ENCODE measurements at places on chromosomes 1 and 21.

- H3K4me3 ChIP-seq: peak within 1 kb of the TSS; percentile 88
- H3K27me3 ChIP-seq: no peaks in the 10 kb centered on the region
- no peak for DNase-seq
- no peaks in the 10 kb centered on the region for H3K36me3 ChIP-seq
- no peaks in the 10 kb centered on the region for H3K4me1 ChIP-seq
These were observed at the start of gene ABL2 for GRCh38 chr1:179229214-179230140. ABL2 (minus strand) TSS chr1:179229677; CDS start chr1:179229397, 280 bp downstream.

DNA sequence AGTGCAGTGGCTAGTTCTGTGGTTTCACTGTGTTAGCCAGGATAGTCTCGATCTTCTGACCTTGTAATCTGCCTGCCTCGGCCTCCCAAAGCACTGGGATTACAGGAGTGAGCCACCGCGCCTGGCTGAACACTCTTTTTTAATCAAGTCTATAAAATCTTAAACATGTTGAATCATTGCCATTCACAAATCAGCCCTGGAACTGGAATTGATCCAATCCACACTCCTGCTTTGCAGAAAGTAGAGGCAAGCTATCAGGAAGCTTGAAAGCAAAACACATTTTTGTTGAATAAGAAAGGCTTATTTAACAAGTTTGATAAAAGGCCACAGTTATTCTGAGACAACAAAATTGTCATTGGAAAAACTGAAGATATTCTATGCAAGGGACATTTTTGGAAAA, 18.3 kb upstream of the EFHD2 start:
- H3K36me3 ChIP-seq: no peaks in the 10 kb centered on the region
- no peak overlapping the region for H3K4me3 ChIP-seq
- H3K27me3 ChIP-seq: no peaks in the 10 kb centered on the region
- peaks cover 3% of the 10 kb centered on the region for H3K4me1 ChIP-seq

- no peaks in the 10 kb centered on the region for H3K27me3 ChIP-seq
- peak; percentile 61 for DNase-seq
- H3K4me1 ChIP-seq: peaks cover 20% of the 10 kb centered on the region
- H3K4me3 ChIP-seq: no peak overlapping the region
- no peaks in the 10 kb centered on the region for H3K36me3 ChIP-seq
- peak overlapping the region; percentile 19 for H3K27ac ChIP-seq
These were observed 4.3 kb upstream of the CSF1 start for GRCh38 chr1:109906160-109906838.

DNA sequence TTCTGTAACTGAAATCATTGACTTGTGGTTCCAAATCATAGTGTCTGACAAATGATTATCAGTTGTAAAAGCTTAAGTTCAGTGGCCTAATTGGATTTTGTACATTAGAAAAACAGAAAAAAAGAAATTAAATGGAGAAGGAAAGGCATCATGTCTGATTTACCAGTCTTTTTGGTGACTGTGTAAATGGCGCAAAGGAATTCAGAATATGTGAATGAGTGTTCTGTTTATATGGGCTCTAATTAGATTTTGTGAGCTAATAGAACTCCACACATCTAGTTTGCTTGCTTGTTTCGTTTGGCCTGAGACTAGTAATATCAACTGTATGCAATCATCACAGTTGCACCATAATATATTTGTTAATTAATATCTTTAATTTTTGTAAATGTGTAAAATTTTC, 151.7 kb downstream of the PLA2G4A start:
- no peaks in the 10 kb centered on the region for H3K4me1 ChIP-seq
- no peak for DNase-seq
- no peaks in the 10 kb centered on the region for H3K27me3 ChIP-seq
- no peaks in the 10 kb centered on the region for H3K36me3 ChIP-seq
- H3K27ac ChIP-seq: no peak overlapping the region

- H3K36me3 ChIP-seq: no peaks in the 10 kb centered on the region
- no peak overlapping the region for H3K4me3 ChIP-seq
- no peaks in the 10 kb centered on the region for H3K4me1 ChIP-seq
- no peaks in the 10 kb centered on the region for H3K27me3 ChIP-seq
- no peak for DNase-seq
These were observed 254.4 kb upstream of the GJB5 start for GRCh38 chr1:34500451-34500850.

GRCh38 chr1:18234790-18235242, 127.2 kb downstream of the IGSF21 start:
- no peak overlapping the region for H3K4me3 ChIP-seq
- DNase-seq: no peak
- H3K4me1 ChIP-seq: no peaks in the 10 kb centered on the region
- no peak overlapping the region for H3K27ac ChIP-seq
- no peaks in the 10 kb centered on the region for H3K27me3 ChIP-seq

DNA sequence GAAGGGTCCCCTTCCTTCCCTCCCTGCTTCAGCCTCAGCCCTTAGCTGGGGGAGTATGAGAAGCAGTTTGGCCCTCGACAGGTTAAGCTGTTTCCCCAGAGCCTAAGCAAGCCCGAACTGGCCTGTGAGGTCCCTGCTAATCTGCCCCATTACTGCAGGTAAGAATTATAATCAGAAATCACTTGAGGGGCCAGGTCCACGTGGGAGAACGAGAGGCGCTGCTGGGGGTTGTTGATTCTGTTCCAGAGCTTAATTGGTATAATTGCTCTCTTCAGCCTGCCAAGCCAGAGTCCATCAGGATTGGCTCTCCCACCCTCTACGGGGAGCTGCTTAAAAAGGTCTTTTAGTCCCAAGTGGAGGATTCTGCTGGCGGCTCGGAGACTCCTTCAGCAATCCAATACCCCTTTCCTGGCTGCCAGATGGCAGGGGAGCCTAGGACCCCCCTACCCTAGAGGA, 70.8 kb downstream of the UBE2T start:
- no peak overlapping the region for H3K4me3 ChIP-seq
- no peaks in the 10 kb centered on the region for H3K4me1 ChIP-seq
- H3K27me3 ChIP-seq: peaks cover 2% of the 10 kb centered on the region
- no peak for DNase-seq
- no peak overlapping the region for H3K27ac ChIP-seq

GRCh38 chr1:208951908-208952307, 631.6 kb upstream of the CAMK1G start:
- no peaks in the 10 kb centered on the region for H3K4me1 ChIP-seq
- H3K27ac ChIP-seq: no peak overlapping the region
- DNase-seq: no peak

DNA sequence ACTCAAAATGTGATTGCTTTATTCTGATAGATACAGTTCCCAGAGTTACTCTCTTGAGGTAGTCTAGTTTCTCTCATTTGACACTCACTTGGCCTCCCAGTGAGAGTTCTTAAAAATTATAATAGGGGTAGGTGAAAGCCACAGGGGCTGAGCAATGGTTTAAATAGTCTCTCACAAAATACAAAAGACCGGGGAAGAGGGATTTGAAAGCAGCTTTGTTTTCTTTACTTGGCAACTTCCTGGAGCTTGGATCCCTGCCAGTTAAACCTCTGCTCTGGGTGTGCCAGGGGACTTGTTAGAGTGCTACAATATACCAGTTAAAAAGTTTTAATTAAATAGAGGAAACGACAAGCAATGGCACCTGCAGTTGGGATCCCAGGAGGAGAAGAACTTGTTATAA, 31.7 kb downstream of the OR13G1 start:
- no peaks in the 10 kb centered on the region for H3K27me3 ChIP-seq
- no peak overlapping the region for H3K4me3 ChIP-seq
- no peak for DNase-seq
- no peaks in the 10 kb centered on the region for H3K36me3 ChIP-seq

GRCh38 chr1:48870596-48870995, 93.9 kb upstream of the BEND5 start:
- no peaks in the 10 kb centered on the region for H3K36me3 ChIP-seq
- DNase-seq: no peak
- H3K27ac ChIP-seq: no peak overlapping the region
- no peaks in the 10 kb centered on the region for H3K27me3 ChIP-seq
- H3K4me3 ChIP-seq: no peak overlapping the region
- H3K4me1 ChIP-seq: no peaks in the 10 kb centered on the region

GRCh38 chr1:205945069-205945468, 1.8 kb upstream of the SLC26A9 start:
- no peak for DNase-seq
- H3K27me3 ChIP-seq: no peaks in the 10 kb centered on the region
- H3K27ac ChIP-seq: no peak overlapping the region

DNA sequence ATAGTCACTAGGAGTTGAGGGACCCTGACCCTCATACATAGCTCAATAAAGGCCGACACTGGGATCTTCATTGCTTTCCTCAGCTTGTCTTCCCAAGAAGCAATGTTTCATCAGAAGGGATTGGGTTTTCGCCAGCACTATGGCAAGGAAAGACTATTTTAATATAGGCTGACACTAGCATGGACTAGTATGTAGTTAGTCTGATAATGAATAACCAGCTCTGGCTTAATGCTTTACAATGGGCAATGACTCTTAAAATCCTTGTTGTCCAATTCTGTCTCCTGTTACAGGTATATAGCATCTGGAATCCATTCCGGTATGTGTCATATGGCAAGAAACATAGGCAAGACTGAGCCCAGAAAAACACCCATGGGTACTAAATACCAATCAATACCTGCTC, 15.3 kb upstream of the SYT2 start:
- H3K27me3 ChIP-seq: no peaks in the 10 kb centered on the region
- H3K36me3 ChIP-seq: no peaks in the 10 kb centered on the region
- H3K4me3 ChIP-seq: no peak overlapping the region
- H3K4me1 ChIP-seq: no peaks in the 10 kb centered on the region

GRCh38 chr1:28278763-28279162, 19.4 kb downstream of the SESN2 start:
- no peak for DNase-seq
- no peaks in the 10 kb centered on the region for H3K4me1 ChIP-seq
- no peak overlapping the region for H3K27ac ChIP-seq
- no peaks in the 10 kb centered on the region for H3K27me3 ChIP-seq
- H3K36me3 ChIP-seq: peaks cover 21% of the 10 kb centered on the region

DNA sequence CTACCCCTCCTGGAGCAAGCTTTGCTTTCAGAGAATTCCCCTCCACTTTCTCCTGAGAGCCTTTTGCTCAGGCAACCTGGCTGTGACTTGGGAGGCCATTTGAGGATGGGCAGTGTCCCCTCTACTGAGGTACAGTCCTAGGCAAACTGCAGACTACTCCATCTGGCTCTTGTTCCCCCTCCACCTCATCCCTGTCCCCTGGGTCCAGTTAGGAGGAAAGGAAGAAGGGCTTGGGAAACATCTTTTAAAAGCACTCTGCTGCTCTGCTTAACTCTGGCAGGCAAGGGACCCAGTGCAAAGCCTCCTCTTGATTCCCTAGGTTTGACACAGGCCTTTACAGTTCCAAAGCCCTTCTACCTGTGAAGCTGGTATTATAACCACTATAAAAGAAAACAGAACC, 108.2 kb downstream of the NAV1 start:
- no peak overlapping the region for H3K4me3 ChIP-seq
- H3K36me3 ChIP-seq: no peaks in the 10 kb centered on the region
- no peaks in the 10 kb centered on the region for H3K4me1 ChIP-seq
- DNase-seq: no peak

- H3K36me3 ChIP-seq: peaks cover 9% of the 10 kb centered on the region
- H3K27ac ChIP-seq: peak overlapping the region; percentile 38
- no peak overlapping the region for H3K4me3 ChIP-seq
- no peaks in the 10 kb centered on the region for H3K27me3 ChIP-seq
- DNase-seq: peak; percentile 92
- H3K4me1 ChIP-seq: peaks cover 30% of the 10 kb centered on the region
These were observed 102.1 kb downstream of the JAK1 start for GRCh38 chr1:64864018-64864940.

DNA sequence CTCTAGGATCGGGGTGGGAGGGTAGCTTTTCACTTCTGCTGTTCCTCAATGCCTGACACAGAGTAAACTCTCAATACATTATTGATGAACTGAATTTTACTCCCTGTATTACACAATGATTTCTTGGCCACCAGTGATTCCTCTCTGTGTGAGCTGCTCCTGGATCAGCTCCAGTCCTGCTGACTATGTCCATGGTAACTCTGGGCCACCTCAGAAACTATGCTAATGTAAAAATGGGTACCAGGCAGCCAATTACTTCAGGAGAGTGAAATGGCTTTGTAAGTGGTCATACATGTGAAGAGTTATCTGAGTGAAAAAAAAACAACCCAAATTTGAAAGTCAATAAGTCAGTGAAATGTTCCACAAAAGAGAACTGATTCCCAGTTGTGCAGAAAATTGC, 311.0 kb downstream of the KCNH1 start:
- H3K27ac ChIP-seq: no peak overlapping the region
- H3K4me3 ChIP-seq: no peak overlapping the region
- no peak for DNase-seq
- H3K27me3 ChIP-seq: no peaks in the 10 kb centered on the region

DNA sequence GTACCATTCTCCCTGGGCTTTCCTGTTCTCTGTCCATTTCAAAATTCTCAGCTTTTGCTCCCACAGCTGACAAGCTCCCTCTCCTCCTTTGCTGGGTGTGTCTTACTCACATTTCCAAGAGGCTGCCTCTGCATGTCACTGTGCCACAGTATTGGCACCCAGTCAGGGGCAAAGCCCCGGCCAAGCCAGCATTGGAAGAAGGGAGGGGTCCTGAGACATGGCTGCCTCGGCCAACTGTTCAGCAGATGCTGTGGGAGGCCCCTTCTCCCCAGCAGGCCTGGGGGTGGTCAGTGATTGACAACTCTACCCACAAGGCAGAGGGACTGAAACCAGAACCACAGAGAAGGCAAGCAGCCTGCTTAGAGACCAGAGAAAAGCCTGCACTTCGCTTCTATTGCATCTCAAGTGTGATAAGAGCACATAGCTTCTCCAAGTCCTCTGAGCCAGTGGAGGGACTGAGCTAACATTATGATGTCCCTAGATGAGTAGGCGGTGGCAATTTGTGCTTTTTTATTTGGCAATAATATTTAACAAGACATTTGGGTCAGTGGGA, 294.1 kb downstream of the SIPA1L2 start:
- no peaks in the 10 kb centered on the region for H3K27me3 ChIP-seq
- no peaks in the 10 kb centered on the region for H3K36me3 ChIP-seq
- H3K4me3 ChIP-seq: no peak overlapping the region
- DNase-seq: no peak
- H3K4me1 ChIP-seq: no peaks in the 10 kb centered on the region
